ENCODE measurements at places on chromosomes 3 and 15.
A peak's percentile ranks its signal among the peaks of the same experiment; 100 is the strongest.

DNA sequence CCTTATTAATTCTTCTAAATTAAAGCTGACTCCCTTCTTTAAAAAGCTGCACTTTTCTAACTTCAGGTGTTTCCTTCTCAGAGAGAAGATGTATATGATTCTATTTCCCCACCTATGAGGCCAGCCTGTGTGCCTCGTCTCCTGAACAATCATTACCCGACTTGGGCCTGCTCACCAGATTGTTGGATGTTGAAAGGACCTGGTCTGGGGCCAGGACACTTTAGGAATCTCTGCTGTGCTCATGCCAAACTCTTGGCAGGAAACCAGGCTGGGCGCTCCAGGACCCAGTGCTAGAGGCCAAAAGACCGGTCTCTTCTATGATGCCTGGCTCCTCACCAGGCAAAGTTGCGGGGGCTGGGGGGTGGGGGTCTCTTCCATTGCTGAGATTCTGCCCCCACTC lies 16.9 kb upstream of the LRRC31 start:
- peak; percentile 37 for ATAC-seq

DNA sequence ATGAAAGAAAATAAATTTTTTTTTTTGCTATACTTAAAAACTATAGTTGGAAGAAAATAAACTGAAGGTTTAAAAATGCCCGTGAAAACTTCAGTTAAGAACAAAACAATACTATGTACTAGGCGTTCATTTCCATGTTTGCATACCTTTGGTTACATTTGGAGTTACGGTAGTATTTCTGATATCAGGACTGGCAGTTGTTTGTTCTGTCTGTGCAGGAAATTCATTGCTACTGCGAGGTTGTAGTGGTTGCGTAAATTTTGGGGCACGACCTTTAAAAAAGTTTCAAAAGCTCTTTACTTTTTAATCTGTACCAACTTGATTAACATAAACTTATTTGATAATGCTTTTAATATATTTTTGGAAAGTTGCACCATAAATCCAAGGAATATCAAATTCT lies 47.9 kb downstream of the ST3GAL6 start:
- ATAC-seq: no peak

GRCh38 chr3:191065181-191065805 lies 133.7 kb upstream of the OSTN start:
- no peak for ATAC-seq

DNA sequence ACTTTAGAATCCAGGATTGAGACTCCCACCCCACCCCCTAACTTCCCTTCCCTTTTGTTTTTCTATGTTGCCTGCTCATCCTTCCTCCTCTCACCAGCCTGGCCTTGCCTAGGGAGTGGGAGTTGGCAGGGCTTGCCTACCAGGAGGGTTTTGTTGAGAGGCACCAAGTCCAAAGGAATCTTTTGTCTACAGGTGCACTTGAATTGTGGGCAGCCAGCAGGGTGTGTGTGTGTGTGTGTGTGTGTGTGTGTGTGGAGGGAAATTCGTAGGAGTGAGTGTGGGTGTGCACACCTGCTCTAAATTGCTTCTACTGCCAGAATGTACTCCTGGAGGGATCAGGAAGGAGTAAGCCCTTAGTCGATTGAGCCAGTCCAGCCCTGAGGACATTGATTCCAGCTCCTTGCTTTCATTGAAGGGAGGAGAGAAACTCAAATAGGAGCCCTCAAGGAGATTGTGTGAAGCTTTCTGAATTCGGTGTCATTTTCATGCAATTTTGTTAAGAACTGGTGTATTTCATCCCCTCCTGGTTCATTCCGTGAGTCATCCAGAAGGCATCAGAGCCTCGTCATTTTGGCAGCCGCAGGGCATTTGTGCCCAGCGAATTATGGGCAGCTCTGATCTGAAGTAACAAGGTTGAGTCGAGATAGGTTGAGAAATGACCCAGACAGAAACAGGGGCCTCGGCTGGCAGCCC lies 112.1 kb downstream of the SLCO3A1 start:
- peak; percentile 92 for ATAC-seq

DNA sequence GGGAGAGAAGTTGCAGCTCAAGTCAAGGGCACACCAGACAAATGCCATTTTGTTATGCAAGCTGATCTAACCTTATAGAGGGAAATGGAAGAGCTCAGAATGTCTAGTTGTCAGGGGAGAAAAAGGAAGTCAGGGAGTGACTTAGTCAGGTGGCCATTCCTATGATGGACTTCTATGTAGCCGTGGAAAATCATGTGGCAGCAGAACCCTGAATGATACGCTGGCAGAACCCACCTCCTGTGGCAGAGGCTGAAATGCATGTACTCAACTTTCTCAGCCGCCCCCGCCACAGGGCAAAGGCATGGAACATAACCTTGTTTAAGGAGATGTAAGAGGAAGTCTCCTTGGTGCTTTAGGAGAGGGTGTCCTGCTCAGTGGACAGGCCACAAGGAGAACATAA lies 37.7 kb upstream of the PARL start:
- no peak for ATAC-seq

DNA sequence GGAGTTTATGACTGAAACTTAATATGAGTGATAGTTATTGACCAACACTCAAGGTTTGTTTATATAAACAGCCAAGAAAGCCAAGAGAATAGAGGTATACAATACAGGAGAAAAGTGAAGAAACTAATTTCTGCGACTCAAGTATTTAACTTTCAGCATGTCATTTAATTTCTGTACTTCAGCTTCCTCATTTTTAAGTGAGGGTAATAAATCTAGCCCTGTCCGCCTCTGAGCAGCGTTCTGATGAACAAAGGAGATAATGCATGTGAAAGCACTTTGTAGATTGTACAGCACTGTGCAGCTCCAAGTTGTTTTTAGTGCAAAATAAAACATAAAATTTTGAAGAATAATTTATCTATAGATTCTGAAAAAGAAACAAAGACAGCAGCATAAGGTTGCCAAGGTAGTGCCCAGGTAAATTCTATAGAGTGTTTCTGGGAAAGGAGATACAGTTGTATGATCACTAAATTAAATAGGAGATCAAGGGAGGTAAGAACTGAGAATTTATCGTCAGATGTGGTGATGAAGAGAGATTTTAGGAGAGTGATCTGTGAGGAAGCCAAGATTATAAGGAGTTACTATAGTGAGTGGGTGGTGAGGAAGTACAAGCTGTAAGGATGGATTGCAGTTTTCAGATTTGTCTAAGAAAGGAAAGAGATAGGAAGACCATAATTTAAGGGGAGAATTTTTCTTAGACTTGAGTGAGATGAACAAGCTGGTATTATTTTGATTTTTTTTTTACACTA lies 71.3 kb downstream of the RASA2 start:
- peak; percentile 40 for ATAC-seq
